ENCODE measurements at places on chromosomes 13 and 19.

GRCh38 chr13:42021851-42022250, 26.6 kb upstream of the DGKH start:
- DNase-seq: no peak

DNA sequence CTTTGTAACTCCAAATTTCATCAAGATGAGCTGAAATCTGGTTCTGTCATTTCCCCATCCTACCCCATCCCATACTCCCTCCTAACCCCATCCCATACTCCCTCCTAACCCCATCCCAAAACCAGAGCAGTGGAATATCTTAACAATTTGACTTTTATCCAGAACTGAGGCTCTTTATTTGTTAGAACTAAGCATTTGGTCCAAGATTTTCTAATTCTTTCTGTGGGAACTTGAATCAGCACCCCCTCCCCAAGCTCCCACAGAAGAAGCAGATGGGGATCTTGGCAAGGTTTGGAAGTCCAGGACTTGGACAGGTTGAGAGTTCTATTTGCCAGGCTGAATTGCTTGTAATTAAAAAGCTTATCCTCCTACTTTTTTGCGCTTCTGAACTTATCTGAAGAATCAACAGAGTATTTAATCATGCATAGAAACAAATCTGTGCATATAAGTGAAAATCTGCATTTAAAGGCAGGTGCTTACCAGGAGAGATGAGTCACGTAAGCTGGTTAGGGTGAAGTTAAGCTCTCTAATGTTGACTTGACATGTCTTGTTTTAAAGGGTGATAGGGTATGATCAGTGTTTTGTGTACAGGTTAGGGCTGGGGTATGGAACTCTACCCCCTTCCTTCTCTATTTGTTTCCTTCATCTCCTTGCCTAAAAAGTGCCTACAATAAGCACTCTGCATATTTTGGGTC, 111.1 kb downstream of the COG6 start:
- DNase-seq: no peak

GRCh38 chr13:42377640-42378382, 105.9 kb downstream of the AKAP11 start:
- DNase-seq: no peak

- DNase-seq: no peak
These were observed 440.8 kb downstream of the TDRD3 start for GRCh38 chr13:60837806-60838205.

DNA sequence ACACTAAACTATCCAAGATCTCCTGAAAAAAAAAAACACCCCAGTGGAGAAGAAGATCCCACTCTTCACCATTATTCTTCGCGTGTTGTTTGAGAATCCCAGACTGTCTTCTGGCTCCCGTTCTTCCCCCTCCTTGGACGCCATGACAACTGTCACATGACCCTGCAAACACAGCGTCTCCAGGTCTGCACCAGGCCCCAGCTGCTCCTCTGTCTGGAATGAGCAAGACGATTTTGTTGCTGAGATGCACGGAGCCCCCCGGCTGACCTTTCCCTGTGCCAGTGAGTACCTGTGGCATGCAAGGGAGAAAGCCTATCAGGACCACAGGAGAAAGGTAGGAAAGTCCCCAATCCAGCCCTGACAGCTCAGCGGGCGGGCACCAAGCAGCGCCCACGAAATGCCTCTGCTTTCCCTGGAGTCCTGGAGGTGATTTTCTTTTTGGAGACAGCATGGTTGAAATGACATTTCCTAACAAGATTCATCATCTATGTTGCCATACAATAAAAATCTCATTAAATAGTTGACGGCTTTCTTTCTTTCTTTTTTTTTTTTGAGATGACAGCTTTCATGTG, at the start of gene CFAP97D2:
Gene CFAP97D2 (plus strand): TSS at position 171 of the 572 bp plus-strand sequence. CDS start 74 bp downstream, at position 245.
- DNase-seq: no peak

- DNase-seq: no peak
These were observed 676.3 kb upstream of the ARGLU1 start for GRCh38 chr13:107244241-107244640.

DNA sequence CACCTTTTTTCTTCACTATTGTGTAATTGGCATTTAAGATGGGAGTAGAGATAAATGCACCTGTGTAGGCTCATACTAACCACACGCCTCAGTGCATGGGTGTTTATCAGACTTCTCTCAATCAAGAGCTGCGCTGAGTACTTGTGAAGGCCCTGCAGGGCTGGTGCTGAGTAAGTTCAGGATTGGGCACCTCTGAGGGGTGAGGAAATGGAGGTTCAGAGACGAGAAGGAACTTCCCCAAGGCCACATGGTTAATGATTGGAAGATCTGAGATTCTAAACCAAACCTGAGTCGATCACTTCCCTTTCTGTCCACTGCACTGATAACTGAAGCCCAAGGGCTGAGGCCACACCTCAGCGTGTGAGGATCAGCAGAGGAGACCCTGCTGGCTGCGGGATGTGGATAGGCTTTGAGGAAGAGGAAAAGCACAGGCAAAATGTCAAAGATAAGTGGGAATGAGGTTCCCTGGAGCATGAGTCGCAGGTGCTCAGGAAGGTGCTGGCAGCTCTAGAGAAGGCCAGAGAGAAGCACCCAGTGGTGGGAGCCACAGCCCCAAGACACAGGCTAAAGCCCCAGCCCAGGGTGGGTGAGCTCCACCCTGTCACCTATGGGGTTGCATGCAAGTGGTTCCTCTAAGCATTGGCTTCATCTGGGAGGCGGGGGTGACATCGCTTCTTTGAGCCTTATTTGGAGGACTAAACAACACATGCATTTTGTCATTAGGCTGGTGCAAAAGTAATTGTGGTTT, 32.3 kb upstream of the GJB6 start:
- no peak for DNase-seq

DNA sequence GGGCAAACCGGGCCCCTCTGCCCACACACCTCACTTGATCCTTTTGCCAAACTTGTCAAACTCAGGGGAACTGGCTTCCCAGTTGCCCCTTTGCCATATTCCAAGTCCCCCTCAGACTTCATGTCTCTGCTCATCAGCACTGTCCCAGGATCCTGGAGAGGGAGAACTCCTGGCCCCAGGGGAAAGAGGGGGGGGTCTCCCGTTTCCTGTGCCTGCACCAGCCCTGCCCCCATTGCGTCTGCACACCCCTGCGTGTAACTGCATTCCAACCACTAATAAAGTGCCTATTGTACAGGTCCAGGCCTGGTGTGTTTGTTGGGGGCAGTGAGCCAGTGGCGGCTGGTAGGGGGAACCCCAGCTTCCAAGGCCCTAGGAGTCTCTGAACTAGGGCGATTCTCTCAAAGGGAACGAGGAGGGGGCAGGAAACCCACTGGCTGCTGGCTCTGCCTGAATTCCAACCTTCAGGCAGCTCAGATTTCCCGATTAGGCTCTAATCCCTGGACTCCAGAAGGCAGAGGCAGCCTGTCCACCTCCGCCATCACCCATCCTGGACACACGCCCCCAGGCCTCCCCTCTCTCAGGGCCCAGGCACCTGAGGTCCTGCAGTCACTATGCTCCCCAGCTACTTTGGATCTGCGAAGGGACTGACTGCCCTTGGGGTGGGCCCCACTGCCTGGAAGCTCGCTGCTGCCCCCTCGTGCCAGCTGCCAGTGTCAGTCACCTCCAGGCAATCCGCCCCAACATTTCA, 9.7 kb upstream of the ILF3 start:
- DNase-seq: peak; percentile 65

DNA sequence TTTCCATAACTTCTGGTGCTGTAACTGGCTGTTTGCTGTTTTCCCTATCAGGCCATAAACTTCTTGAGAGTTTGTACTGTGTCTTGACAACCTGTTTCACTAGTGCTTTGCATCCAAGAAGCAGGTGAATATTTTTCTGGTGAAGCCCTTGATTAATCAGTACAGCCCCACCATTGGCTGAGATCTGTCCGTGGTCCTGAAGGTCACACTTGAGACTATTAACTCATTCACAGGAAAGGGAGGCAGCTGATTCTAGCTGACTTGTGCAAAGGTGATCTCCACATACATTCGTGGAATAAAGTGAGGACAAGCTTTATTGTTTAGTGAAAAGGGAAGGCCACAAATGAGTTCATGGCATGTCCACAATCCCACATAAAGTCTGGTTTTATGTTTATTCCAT, 61.4 kb upstream of the ZNF835 start:
- no peak for DNase-seq

DNA sequence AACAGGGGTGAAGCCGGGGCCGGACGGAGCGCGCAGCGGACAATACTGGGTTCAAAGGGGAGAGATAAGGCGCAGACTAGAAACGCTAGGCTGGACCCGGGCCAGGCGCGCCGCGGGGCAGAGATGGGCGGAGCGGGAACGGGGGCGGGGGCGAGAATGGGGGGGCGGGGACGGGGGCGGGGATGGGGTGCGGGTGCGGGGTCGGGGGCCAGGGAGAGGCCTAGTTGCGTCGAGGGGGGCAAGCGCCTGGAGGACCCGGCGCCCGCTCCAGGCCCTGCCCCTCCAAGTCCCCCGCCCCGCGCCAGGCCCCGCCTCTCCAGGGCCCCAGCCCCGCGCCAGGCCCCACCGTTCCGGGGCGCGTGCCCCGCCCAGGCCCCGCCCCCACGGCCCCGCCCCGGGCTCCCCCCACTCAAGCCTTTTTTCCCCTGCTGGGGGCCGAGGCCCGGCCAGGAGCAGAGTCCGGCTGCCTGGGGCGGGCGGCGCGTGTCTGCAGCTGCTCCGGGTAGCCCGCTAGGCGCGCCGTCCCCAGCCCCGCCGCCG, at the start of gene CERS4:
Gene CERS4 (plus strand): TSS at position 449 of the 540 bp plus-strand sequence. CDS start 41,707 bp downstream, outside the sequence.
- peak; percentile 72 for DNase-seq

DNA sequence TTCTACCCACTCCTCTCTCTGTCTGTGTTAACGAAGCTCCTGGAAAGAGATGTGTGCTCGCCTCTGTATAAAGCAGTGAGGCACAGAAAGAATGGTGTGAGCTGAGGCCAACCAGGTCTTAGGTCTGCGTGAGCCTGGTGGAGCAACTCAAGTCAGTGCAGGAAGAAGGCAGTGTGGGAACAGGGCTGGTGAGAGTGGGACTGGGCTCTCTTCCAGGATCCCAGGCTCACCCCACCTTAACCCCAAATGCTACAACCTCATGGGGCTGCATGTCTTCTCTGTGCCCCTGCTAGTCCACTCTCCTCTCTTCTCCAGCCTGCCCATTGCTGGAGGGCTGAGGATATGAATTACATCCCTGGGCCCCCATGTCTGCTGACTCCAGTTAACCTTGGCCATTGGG, 127.4 kb downstream of the DCT start:
- DNase-seq: no peak

GRCh38 chr19:426725-427445, 17.9 kb upstream of the C2CD4C start:
- no peak for DNase-seq

DNA sequence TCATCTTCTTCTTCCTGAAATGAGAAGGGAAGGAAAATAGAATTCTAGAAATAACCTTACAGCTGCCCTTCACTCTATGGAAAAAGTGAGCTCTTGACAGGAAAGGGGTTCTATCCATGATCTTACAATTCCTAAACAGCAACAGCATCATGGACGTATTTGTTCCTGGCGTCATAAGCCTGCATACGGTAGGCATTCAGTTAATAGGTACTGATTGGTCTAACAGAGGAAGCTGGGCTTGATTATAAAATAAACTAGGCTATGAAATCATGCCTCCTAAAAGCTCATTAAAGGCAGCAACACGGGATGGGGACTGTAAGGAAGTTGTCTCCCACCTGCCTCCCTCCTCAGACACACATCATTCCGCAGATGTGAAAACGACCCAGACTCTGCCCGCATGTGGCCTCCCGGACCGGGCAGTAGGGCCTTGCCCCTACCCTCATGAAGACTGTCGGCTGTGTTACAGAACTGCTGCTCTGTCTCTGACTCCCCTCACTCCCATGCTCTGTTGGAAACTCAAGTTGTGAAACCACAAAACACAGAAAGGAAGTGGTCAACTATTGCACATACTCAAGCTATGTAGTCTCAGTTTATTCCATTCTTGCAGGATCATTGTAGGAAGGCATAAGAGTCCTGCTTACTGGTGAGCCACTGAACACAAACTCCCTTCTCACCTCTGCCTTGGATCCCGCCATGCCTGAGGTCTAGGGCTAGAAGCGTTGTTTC, 129.8 kb downstream of the DLEU7 start:
- no peak for DNase-seq

DNA sequence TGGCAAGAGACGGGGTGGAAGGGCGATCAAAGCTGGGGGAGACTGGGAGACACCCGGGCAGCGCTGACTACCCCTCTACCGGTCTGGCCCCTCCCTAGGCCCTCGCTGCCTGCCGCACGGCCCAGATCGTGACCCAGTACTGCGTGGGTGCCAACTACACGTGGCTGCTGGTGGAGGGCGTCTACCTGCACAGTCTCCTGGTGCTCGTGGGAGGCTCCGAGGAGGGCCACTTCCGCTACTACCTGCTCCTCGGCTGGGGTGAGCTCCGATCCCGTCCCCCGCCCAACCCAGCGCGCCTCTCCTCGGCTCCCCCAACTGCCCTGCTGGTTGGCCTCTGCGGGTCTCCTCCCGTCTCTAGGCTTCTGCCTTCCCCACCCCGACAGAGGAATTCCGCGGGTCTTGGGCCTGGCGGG, 8.8 kb downstream of the GIPR start:
- no peak for DNase-seq

- no peak for DNase-seq
These were observed 180.9 kb upstream of the ZNF507 start for GRCh38 chr19:32164384-32164992.

DNA sequence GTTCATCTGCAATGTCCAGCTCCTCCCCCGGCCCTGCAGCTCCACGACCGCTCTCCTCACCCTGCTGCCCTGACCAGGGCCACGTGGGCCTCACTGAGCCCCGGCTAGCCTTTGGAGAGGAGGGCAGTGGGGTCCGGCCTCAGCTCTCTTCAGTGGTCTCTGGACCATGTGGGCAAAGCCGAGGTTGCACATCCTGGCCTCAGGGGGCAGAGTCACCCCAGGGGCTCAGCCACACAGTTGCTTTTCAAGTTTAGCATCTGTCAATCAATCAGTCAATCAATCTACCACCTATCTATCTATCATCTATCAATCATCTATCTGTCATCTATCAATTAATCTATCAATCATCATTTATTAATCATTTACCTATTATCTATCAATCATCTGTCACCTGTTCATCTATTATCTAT, 3.0 kb upstream of the DIRAS1 start:
- no peak for DNase-seq

DNA sequence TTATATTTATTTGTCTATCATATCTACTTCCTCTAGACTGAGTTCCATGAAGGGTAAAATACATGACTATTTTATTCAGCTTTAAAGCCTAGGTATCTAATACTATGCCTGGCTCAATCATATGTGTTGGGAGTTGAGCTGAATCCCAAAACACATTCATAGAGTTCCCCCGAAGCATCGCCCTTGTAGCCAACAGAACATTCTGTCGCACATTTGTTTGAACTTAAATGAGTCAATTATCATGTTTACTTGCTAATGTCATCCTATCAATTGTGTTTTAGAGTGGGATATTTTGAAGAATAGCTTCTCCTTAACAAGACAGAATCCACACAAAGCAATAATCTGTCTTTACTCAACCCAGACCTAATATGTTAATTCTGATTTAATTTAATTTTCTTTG, 252.4 kb downstream of the HS6ST3 start:
- DNase-seq: no peak
